ENCODE measurements at places on chromosomes 13 and 19.

DNA sequence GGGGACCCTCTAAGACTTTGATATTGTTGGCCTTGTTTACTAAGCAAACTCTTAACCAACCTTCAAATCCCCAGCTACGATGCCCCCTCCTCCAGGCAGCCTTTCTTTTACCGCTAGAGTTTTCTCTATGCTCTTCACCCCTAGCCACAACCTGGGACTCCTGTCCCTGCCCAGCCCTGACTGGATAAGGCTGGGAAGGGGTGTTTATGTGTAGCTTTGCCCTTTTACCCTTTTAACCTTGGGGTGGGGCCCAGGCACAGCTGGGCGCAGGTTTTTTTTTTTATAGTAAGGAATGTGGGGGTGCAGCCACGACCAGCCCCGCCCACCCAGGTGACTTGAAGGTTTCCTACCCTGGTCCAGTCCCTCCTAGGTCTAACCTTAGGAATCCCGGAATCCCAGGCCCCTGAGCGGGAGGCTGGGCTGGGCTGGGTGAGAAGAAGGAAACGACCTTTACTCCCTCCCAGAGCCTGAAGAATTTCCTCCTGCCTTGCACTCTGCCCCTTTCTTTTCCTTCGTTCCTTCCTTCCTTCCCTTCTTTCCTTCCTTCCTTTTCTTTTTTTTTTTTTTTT is 12.2 kb downstream of the TJP3 start:
- no peak for DNase-seq

DNA sequence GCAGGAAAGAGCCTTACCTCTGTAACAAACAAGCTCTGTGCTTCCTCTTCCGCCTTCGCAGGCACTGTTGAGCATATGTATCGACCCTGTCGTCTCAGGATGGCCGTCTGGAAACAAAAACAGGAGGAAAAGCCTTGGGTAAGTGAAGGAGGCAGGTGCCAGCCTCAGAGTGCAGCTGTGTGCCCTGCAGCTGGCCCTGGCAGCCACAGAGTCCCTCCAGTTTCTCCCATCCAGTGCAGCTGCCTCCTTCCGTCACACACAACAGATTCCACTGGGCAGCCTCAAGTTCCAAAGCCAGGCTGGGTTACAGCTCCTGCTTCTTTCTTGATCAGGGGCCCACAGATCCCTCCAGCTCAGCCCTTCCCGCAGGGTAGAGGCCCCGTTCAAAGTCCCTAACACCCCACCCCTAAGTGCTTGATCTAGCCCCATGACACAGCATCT is 47.7 kb downstream of the DOCK9 start:
- DNase-seq: no peak

DNA sequence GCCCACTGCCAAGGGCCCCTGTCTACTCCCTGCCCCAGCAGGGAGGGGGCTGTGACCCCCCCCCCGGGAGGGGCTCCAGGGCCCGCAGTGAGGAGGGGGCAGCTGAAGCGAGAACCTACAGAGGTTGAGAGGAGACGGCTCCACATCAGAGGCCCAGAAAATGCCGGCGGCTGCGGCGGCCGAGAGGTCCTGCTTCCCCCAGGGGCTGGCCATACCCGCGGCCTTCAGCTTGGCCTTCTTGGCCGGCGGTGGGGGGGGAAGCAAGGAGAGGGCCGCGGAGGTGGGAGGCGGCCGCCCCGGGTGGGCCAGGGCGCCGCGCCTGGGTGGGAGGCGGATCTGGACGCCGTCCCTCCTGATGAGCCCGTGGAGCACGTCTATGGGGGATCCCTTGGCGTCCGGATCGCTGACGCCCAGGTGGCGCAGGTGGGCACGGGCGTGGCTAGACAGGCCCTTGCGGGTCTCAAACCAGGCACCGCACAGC is 9.2 kb upstream of the AKAP8L start:
- DNase-seq: no peak

DNA sequence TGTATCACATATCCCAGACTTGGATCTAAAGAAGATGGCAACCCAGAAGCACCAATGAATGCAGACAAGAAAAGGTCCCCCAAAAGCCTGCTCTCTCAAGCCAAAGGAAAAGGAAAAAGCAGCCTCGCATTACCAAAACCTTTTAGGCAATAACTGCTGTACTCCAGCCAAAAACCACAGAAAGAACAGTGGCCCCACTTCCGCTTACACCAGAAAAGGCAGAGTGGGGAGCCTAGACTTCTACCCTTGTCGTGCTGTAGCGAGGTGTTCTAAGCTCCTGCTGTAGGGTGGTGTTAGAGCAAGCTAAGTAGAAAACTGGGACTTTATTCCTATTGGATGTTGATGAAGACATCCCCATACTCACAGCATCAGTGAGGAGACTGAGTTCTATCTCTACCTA is 244.0 kb upstream of the RXFP2 start:
- no peak for DNase-seq

GRCh38 chr13:107203146-107203847 is 635.4 kb upstream of the ARGLU1 start:
- DNase-seq: no peak

DNA sequence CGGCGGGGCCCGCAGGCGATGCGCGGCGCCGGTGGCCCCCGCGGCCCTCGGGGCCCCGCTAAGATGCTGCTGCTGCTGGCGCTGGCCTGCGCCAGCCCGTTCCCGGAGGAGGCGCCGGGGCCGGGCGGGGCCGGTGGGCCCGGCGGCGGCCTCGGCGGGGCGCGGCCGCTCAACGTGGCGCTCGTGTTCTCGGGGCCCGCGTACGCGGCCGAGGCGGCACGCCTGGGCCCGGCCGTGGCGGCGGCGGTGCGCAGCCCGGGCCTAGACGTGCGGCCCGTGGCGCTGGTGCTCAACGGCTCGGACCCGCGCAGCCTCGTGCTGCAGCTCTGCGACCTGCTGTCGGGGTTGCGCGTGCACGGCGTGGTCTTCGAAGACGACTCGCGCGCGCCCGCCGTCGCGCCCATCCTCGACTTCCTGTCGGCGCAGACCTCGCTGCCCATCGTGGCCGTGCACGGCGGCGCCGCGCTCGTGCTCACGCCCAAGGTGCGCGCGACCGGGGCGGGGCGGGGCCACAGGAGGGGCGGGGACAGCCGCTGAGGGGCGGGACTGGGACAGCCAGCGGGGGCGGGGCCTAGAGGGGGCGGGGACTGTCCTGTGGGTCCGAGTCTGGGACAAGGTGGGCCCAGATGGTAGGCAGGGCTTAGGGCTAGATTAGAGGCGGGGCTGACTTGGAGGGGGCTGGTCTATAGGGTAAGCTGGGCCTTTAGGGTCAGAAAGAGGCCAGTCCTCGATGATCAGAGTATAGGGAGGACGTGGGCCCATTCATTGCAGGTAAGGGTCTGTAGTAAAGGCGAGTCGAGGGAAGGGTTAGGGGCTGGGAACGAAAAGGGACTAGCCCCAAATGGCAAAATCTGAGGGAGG is 5.1 kb downstream of the GRIN2D start:
- peak; percentile 78 for DNase-seq

DNA sequence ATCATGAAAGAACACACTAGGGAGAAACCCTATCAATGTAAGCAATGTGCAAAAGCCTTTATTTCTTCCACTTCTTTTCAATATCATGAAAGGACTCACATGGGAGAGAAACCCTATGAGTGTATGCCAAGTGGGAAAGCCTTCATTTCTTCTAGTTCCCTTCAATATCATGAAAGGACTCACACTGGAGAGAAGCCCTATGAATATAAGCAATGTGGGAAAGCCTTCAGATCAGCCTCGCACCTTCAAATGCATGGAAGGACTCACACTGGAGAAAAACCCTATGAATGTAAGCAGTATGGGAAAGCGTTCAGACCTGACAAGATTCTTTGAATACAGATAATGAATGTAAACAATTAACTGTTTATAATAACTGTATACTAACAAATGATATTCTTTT is 15.0 kb upstream of the ZNF439 start:
- DNase-seq: no peak

- no peak for DNase-seq
Observed at GRCh38 chr19:18972851-18973250, 31.8 kb upstream of the HOMER3 start.

GRCh38 chr19:34335914-34336313 is 29.1 kb upstream of the GPI start:
- no peak for DNase-seq

DNA sequence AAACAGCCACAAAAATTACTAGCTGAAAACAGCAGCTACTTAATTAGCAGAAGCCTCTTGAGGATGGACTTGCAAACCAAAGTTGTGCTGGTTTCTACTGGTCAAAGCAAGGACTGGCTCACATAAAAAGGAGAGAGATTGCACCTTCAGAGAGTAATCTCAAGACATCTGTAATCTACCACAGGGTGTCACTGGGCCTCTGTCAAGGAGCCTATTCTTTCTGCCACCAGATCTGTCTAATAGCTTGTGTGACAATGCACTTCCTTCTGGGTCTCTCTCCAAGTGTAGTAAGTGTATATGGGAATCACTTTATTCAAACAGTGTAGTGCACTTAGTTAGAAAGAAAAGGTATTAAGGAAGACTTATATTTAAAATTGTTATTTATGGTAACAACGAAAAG is 24.4 kb upstream of the ZNF561 start:
- DNase-seq: no peak

- no peak for DNase-seq
Observed at GRCh38 chr19:54337858-54338230, 1.1 kb downstream of the LILRA4 start.

Data from memory B cell (primary cell).